CMK (cell line): ENCODE measurements at places on chromosomes 4 and X.

DNA sequence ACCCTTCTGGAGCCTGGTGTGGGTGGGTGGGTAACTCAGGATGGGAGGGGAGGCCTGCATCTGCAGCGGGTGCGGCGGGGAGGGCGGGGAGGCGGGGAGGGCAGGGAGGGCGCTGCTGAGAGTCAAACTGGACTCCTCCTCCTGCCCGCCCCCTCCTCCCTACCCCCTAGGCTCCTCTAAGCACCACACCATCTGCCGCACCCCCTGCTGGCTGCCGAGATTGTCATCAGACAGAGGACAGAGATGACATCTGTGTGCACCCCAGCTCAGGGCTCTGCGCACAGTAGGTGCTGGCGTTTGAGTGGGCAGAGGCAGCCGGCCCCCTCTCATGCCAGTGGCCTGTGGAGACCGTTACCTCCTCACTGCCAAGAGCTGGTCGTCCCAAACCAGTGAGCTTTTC lies 10.6 kb upstream of the HMX1 start:
- DNase-seq: no peak

- DNase-seq: no peak
Measured at GRCh38 chrX:130741584-130741983, 161.4 kb downstream of the ENOX2 start.

DNA sequence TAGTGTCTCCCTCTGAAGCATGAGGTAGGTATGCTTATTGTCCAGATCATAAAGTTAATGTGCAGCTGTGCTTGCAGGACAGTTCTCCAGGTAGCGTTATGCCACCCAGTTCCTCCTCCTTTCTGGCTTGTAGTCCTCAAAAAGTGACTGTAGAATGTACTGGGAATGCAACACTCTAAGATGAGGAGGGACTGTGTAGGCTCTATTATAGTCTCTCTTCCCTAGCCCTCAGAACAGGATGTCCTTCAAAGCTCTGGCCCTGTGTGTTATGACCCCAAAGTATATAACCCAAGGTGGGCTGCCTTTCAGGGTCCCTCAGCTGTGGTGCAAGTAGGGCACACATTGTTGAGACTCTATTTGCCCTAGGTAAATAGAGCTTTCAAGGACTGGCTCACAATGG lies 20.8 kb upstream of the MANBA start:
- no peak for DNase-seq

DNA sequence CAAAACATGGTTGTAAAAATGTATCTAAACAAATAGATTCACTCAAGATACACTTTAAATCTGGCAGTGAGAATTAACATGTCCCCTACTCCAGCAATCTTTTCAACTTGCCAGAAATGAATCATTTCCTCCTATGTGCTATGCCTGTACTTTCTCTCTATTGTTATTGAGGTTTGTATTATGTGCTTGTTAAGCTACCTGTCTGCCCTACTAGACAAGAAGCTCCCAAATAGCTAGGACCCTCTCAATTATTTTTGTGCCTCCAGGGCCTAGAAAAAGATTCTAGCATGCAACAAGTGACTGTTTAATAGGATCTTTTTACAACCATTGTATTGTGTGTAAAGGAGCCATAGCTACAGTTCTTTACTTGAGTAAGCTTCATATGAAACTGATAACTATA lies 3.5 kb upstream of the SAP30 start:
- DNase-seq: no peak

DNA sequence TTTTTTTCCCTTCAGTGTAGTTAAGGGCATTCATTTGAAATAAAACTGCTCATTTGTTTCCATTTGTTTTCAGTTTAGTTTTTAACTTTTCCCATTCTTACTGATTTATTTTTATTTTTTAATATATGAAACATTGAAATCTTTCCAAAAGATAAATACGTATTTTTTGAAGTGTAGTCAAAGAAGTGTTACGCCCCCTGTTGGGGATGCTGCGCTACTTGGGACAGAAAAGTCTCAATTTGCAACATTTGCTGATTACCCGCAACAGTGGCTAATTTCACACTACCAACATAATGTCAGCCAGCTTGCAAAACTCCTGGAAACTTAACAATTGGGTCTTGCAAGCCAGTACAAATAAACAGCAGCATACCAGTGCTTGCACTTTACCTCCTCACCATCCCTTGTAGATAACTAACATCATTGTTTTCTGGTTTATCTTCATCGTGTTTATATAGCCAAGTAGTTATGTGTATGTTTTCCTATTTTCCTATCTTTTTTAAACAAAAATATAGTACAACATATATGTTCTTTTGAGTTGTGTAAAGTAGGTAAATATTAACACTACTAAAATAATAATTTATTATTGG lies 158.6 kb downstream of the STPG2 start:
- DNase-seq: no peak

GRCh38 chr4:26048950-26049349 lies 134.9 kb downstream of the SMIM20 start:
- DNase-seq: no peak

DNA sequence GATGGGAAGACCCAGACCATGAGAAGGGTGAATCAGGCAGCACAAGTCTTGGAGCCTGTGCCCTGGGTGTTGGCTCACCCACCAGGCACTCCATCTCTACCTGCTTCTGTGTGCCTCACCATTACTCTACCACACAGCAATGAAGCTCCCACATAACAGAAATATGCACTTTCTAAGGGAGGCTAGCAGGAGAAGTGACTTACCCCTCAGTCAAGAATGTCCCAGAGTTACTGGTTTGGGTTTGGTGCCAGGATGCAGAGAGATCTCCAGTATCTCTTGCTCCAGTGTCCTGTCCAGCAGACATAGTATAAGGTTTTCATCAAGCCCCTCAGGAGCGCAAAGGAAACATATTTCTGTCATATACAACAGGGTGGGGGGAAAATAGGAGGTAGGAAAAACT lies 11.3 kb upstream of the RAB40A start:
- no peak for DNase-seq

GRCh38 chr4:183533698-183534097 lies 28.8 kb downstream of the ING2 start:
- no peak for DNase-seq

DNA sequence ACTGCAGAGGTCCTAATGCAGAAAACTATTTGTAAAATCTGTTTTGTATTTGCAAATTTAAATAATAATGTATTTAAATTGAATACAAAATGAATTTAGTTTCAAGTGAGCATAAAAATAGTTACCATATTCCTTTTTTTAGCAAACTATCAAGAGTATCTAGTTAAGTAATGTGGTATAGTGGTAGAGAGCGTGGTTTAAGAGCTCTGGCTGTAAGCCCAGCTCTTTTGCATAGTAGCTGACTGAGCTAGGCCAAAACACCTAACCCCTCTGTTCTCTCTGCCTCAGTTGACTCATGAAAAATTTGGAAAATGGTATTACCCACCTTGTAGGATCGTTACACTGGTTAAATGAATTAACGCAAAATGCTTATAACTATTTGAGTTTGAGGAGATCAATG lies 18.1 kb upstream of the ADAD1 start:
- no peak for DNase-seq

- no peak for DNase-seq
Measured at GRCh38 chrX:110276778-110277177, 41.1 kb downstream of the AMMECR1 start.

GRCh38 chrX:103215425-103215991 lies 600 bp downstream of the BEX4 start:
- no peak for DNase-seq
